KG1 (cell line): ENCODE measurements at places on chromosomes 5 and 9.

DNA sequence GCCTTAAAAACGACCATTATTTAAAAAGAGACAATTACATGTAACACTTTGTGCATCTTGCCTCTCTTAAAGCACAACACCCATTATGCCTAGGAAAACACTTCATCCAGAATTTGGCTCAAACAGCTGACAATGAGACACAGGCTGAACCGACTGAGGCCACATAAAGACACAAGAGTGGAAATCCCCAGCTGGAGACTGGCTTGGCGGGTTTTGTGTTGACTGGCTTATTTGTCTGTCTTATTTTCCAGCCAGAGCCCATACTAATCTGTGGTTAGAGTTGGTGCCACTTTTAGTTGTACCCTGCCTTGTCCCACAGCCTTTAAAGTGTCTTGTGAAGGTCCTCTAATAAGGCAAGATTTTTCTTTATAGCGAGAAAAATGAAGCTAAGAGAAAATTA is 21.2 kb downstream of the TRIM14 start:
- no peak for DNase-seq

DNA sequence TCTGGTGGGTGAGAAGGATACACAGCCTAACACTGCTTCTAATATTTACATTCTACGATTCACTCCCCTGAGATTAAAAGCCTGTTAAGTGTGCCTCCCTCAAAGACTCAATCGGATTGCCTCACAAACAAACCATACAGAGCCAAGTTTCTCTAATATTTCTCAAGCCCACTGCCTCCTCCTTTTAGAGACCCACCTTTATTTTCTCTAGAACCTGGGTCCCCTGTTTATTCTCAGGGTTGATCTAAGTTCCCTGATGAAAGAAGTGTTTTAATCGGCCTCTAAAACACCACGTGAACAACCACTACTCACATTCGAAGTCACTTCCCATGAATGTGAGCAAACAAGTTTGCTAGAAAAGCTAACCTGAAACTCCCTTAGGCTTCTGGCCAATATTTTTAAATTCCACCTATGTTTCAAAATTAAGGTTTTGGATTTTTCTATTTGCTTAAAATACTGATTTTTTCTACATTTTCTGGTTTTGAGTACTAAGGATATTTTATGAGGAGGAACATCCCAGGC is 76.5 kb downstream of the GLIS3 start:
- DNase-seq = no peak

DNA sequence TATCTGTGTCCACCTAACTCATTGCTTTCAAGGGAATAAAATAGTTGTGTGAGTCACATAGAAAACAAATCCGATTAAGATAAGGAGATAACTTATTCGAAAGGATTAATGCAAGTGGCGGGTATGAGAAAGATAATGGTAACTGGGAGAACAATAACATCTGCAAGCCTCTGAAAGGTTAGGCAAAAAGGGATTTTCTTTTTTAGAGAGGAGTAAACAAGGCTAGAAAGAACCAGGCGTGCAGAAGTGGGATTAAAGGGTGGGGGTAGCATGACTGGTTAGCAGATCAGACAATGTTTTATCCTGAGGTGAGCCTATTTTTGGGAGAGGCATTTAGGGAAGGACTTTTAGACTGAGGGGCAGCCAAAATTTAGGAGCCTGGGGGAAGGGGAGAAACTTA is 34.7 kb upstream of the JMY start:
- DNase-seq = no peak

DNA sequence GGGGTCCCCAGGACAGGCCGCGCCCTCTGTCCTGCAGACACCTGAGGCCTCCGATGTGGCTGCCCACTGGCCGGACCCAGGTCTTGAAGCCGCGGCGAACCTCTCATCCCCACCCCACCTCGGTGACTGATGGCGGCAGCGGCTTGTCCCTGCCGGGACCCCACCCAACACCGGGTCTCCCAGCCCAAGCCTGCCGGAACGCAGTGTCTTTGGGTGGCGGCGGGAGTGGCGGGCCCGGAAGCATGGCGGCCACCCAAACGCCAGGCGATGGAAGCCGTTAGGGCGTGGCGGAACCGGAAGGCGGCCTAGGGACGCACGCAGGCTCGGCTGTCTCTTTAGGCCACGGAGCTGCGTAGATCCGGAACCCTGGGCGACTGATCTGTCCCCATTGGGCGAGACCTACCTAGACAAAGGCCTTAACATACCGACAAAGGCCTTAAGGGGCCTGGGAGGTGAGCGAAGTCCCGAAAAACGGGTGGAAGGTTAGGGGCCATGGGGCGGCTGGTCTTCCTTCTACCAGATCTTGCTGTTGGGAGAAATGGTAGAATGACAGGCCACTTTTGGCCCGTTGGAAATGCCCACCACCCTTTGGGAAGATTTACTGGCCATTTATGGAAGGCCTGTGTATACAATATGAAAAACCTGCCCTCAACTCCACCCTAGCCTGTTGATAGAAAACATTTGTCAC is 94.6 kb upstream of the SMC2 start:
- DNase-seq = no peak

DNA sequence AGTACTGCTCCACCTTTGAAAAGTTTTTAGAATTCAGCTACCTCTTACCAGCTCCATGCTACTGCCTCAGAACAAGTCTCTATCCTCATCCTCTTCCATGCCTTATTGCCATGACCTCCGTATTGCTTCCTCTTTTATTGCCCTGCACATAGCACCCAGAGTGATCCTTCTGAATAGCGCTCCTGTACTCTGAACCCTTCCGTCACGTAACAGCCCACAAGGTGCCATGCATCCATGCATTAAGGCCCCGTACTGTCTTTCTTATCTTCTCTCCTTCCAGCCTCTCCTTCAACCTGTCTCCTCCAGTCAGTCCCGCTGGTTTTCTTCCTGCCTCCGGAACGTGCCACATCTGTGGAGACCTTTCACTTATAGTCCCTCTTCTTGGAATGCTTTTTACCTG is 273.3 kb upstream of the SEMA6A start:
- no peak for DNase-seq
